ENCODE measurements at places on chromosomes 7 and 10. TPM values are rescaled to one million over a fixed set of nuclear protein-coding genes. Genes with fewer than 3 reads are reported as not detected.

GRCh38 chr10:86642499-86642898 is 11.8 kb upstream of the OPN4 start:
- no peaks in the 10 kb centered on the region for H3K4me1 ChIP-seq
- H3K27me3 ChIP-seq, result no peaks in the 10 kb centered on the region
- H3K4me3 ChIP-seq, result no peak overlapping the region

- H3K4me3 ChIP-seq, result no peak overlapping the region
- no peaks in the 10 kb centered on the region for H3K36me3 ChIP-seq
- H3K4me1 ChIP-seq, result no peaks in the 10 kb centered on the region
- no peak overlapping the region for H3K27ac ChIP-seq
- peak; percentile 25 for DNase-seq
Observed at GRCh38 chr7:129066290-129067131, 11.6 kb upstream of the TNPO3 start.

The SLC26A4 gene
- polyA plus RNA-seq, result 7.3 TPM

- H3K4me3 ChIP-seq, result no peak overlapping the region
- DNase-seq, result no peak
- H3K27me3 ChIP-seq, result no peaks in the 10 kb centered on the region
- H3K27ac ChIP-seq, result no peak overlapping the region
- H3K4me1 ChIP-seq, result no peaks in the 10 kb centered on the region
- H3K36me3 ChIP-seq, result no peaks in the 10 kb centered on the region
Observed at GRCh38 chr7:147593271-147594057, 997.1 kb upstream of the C7orf33 start.

The FAM25A gene
- not detected for polyA plus RNA-seq

The CABCOCO1 gene
- 1.5 TPM for polyA plus RNA-seq

- peaks cover 5% of the 10 kb centered on the region for H3K36me3 ChIP-seq
- peaks cover 70% of the 10 kb centered on the region for H3K4me1 ChIP-seq
- no peak overlapping the region for H3K4me3 ChIP-seq
- no peak for DNase-seq
- H3K27ac ChIP-seq, result peak overlapping the region; percentile 71
Observed at GRCh38 chr10:80468806-80469421, 14.8 kb downstream of the TSPAN14 start.

GRCh38 chr10:64365663-64366062 is 844.5 kb downstream of the REEP3 start:
- no peak for DNase-seq
- H3K4me3 ChIP-seq, result no peak overlapping the region
- no peaks in the 10 kb centered on the region for H3K36me3 ChIP-seq
- H3K27ac ChIP-seq, result no peak overlapping the region

DNA sequence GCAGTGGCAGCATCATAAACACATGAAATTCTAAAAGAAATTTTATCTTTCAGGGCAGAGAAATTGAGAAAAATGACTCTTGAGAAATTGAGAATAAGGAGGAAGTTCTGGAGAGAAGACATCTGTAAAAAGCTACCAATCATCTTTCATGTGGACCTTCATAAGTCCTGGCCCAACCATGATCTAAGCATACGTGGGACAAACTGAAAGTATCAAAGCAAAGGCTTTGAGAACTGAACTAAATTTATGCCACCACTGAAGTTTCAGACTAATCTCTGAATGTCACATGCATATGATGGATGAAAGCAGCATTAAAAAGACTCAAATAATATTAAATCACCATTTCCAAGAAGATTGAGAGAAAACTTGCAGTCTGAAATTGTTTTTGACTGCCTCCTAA is 1502.8 kb upstream of the LRRTM3 start:
- DNase-seq, result no peak
- no peaks in the 10 kb centered on the region for H3K36me3 ChIP-seq
- H3K27ac ChIP-seq, result no peak overlapping the region
- H3K4me1 ChIP-seq, result no peaks in the 10 kb centered on the region
- H3K27me3 ChIP-seq, result no peaks in the 10 kb centered on the region

The INSYN2A gene
- not detected for polyA plus RNA-seq

DNA sequence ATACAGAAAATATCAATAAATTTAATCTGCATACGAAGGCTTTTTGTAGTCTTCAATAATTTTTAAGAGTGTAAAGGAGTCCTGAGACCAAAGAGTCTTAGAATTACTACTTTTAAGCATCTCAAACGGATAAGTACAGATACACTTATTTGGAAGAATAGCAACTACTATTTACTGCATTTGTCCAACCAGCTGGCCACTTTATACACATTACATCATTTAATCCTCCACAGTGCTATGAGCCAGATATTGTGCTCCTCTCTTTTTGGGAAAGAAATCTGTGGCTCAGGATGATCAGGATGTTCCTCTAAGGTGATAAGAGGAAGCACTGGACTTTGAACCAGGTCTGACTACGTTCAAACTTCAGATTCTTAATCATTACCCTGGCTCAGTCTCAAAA is 588.6 kb upstream of the LRRTM3 start:
- no peak overlapping the region for H3K4me3 ChIP-seq
- no peaks in the 10 kb centered on the region for H3K36me3 ChIP-seq
- H3K27ac ChIP-seq, result no peak overlapping the region
- no peaks in the 10 kb centered on the region for H3K27me3 ChIP-seq
- H3K4me1 ChIP-seq, result no peaks in the 10 kb centered on the region

The MDH2 gene
- polyA plus RNA-seq, result 233 TPM

DNA sequence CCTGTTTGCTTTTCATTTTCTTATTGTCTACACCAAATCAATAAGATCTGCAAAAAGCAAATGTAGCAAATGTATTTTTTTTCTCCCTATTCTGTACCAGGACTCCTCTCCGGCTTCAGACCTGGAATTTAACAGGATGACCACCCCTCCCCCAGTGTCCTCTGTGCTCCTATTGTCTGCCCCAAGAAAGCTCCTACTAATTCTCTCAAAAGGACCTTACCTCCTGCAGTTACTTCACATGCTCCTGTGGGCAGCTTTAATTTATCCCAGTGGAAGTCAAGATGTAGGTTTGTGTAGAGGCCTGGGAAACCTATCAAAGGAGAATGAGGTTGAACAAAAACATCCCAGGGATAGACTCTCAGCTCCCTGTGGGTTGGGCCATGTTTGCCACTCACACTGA is 31.3 kb downstream of the PLXNA4 start:
- no peaks in the 10 kb centered on the region for H3K36me3 ChIP-seq
- no peak overlapping the region for H3K27ac ChIP-seq
- no peaks in the 10 kb centered on the region for H3K4me1 ChIP-seq
